ENCODE measurements at places on chromosomes 4 and X.
A peak's percentile ranks its signal among the peaks of the same experiment; 100 is the strongest.

DNA sequence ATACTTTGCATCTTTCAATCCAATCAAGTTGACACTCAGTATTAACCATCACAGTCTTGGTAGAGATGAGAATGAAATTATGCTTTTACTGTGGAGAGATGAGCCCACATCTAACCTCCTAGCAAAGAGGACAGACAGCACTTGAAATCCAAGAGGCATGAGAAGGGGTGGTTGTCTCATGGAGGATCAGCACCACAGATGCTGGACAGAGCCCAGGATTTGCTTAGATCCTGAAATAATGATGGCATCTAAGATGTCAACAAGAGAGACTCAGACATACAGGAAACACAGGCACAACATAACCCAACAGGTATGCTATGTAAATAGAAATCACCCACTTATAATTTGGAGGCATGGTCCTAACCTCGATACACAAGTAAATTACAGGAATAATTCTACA is 74.3 kb upstream of the VCX2 start:
- no peaks in the 10 kb centered on the region for H3K4me1 ChIP-seq
- H3K27me3 ChIP-seq: no peaks in the 10 kb centered on the region
- no peaks in the 10 kb centered on the region for H3K36me3 ChIP-seq
- no peak overlapping the region for H3K4me3 ChIP-seq
- no peak overlapping the region for H3K27ac ChIP-seq

DNA sequence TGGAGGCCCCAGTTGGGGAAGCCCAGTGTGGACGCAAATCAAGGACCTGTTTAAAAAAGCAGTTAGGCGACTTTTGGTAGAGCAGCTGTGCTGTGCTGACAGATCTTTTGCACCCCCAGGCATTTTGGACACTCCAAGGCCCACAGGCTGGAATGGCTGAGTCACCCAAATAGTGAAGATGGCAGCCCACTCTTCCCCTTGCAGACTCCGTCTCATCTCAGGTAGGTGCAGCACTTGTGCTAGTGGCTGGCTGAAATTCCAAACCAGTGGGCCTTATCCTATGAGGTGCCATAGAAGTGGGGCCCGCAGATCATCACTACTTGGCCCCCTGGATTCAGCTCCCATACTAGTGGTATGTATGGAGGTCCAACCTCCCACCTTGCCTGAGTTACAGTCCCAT is 42.8 kb downstream of the CPXCR1 start:
- no peak overlapping the region for H3K4me3 ChIP-seq
- no peaks in the 10 kb centered on the region for H3K27me3 ChIP-seq
- H3K36me3 ChIP-seq: no peaks in the 10 kb centered on the region
- no peak overlapping the region for H3K27ac ChIP-seq

DNA sequence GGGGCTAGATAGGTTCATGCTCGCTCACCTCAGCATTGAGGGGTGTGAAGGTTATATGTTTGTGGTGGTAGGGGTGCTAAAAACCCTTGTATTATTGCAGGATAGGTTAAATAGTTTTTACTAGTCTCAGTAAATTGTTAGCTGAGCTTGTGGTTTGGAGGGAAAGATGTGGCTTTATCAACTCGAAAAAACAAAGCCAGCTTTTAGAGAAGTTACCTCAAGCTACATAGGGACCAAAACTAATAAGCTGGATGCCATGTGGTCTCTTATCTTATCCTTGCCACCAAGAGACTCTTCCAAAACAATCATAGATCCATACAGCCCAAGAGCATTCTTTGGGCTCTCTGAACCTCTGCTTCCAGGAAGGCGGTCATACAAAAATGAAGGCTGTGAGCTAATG is 29.2 kb downstream of the MSN start:
- no peak for DNase-seq
- H3K27me3 ChIP-seq: no peaks in the 10 kb centered on the region
- H3K4me3 ChIP-seq: no peak overlapping the region
- H3K36me3 ChIP-seq: no peaks in the 10 kb centered on the region

DNA sequence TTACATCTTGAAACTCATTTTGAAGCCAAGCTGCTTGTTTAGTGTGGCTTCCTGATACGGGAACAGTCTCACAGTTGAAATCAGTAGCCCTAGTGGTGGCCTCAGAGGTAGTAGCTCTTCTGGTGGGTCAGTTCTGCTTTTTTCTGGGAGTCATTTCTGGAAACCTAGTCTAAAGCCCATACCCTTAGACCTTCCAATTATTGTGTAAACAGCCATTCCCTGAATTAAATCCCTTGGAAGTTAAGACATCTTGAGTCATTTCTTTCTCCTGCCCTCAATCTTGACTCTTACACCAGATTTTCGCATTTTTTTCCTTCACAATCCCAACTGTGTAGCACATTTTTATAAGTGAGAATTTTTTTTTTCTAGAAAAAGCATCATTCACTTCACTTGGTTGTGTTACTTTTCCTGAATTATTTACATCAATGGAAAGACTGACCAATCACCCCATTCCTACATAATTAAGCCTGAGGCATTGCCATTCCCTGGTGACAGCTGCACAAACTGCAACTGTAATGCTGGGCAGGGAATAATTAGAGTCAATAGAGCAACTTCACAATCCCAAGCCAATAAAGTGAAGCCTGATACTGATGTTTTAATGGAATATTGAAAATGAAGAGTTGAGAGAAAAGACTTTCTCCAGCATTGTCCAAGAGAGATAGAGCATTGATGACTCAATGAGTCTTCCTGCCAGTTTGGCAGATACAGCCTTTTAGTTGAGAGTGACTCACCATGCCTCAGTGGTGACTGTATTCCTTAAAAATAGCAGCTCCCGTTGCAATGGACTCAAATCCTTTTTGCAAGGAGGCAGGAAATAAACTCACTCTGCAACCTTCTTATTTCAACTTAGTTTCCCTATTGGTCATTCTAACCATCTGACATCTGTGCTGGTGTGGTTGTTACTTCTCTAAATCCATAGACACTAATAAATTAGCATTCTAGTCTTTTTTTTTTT is 13.0 kb upstream of the SEPSECS start:
- H3K36me3 ChIP-seq: no peaks in the 10 kb centered on the region
- H3K27ac ChIP-seq: no peak overlapping the region
- no peak overlapping the region for H3K4me3 ChIP-seq

DNA sequence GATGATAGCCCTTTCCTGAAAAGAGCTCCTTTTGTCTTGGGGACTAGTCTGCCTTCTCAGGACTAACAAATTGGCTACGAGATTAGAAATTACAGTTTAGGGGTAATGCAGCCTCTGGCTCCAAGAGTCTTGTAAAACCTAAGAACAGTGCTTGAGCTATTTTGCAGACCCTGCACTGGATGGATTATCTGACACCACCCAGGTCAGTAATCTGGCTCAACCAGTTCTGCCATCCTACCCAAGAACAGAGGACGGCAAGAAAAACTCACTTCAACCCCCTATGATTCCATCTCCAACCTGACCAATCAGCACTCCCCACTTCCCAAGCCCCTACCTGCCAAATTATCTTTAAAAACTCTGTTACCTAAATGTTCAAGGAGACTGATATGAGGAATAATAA is 225.1 kb downstream of the FAM47A start:
- H3K27ac ChIP-seq: no peak overlapping the region
- H3K4me3 ChIP-seq: no peak overlapping the region
- H3K27me3 ChIP-seq: no peaks in the 10 kb centered on the region
- H3K36me3 ChIP-seq: no peaks in the 10 kb centered on the region
- H3K4me1 ChIP-seq: peaks cover 25% of the 10 kb centered on the region
- no peak for DNase-seq

DNA sequence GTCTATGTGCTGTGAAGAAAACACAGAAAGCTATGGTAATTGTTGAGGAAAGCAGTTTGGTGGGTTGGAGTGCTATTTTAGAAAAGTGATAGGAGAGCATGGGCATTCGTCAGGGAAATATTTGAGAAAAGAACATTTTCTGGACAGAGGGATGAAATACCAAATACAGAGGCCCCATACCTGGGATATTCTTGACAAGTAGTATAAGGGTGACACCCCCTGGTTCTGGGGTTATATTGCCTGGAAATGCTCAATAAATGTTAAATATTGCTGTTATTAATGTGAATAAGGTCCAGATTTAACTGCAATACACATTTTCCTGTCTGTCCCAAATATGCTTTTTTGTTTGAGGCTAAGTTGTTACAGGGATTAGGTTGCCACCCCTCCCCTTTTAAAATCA is 42.9 kb downstream of the WWC2 start:
- H3K27me3 ChIP-seq: no peaks in the 10 kb centered on the region
- H3K4me3 ChIP-seq: no peak overlapping the region
- no peaks in the 10 kb centered on the region for H3K36me3 ChIP-seq
- no peak for DNase-seq
- H3K27ac ChIP-seq: no peak overlapping the region

DNA sequence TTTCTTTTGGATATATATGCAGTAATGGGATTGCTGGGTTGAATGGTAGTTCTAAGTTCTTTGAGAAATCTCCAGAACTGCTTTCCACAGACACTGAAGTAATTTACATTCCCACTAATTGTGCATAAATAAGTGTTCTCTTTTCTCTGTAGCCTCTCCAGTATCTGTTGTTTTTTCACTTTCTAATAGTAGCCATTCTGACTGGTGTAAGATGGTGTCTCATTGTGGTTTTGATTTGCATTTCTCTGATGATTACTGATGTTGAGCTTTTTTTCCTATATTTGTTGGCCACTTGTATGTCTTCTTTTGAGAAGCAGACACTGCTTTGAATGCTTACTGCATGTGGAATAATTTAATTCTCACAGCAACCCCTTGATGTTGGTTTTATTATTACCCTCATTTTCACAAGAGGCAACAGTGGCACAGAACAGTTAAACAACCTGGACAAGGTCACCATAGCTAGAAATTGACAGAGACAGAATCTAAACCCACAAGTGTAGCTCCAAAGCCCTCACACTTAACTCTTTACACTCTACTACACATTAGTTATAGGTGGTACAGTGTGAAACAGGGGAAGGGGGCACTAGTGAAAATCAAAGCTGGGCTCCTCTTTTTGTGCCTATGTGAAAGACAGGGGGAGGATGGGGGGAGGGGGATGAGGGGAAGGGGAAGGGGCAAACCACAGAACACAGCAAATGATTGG is 96.1 kb downstream of the REELD1 start:
- no peak overlapping the region for H3K4me3 ChIP-seq
- H3K27ac ChIP-seq: no peak overlapping the region
- DNase-seq: no peak
- no peaks in the 10 kb centered on the region for H3K4me1 ChIP-seq

DNA sequence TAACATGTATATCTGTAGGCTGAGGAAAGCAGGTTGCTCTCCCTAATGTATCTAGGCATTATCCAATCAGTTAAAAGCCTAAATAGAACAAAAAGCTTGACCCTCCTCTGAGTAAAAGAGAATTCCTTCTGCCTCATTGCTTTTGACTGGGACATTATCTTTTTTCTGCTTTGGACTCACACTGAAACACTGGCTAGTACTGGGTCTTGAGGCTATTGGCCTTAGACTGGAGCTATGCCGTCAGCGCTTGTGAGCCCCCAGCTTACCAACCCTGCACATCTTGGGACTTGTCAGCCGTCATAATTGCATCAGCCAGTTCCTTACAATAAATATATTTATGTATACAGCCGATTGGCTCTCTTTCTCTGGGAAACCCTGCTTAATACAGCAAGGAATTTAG is 206.8 kb upstream of the ARHGAP24 start:
- no peak overlapping the region for H3K4me3 ChIP-seq
- H3K27me3 ChIP-seq: no peaks in the 10 kb centered on the region
- H3K4me1 ChIP-seq: peaks cover 17% of the 10 kb centered on the region
- DNase-seq: peak; percentile 78

GRCh38 chr4:38085751-38086150 is 125.6 kb downstream of the PTTG2 start:
- no peak overlapping the region for H3K27ac ChIP-seq
- H3K4me1 ChIP-seq: peaks cover 12% of the 10 kb centered on the region
- H3K4me3 ChIP-seq: no peak overlapping the region
- DNase-seq: no peak
- H3K27me3 ChIP-seq: no peaks in the 10 kb centered on the region

DNA sequence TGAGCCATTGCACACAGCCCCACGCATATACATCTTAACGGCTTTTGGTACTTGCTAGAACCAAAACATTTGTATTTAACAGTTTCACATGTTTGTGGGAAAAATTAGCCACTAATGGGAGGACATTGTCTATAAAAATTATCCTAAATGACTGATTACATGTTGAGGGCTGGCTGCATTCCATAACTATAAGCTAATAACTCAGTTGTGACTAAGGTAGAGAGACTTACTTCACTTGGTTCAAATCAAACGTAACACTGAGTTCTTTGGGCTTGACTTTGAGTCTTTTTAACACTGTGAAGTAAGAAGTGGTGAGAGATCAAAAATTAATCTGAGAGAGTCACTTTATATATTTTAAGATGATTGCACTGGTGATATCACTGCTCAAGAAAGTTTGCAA is 47.9 kb upstream of the PGRMC2 start:
- no peaks in the 10 kb centered on the region for H3K27me3 ChIP-seq
- DNase-seq: no peak
- H3K4me3 ChIP-seq: no peak overlapping the region
- H3K4me1 ChIP-seq: no peaks in the 10 kb centered on the region

- no peaks in the 10 kb centered on the region for H3K27me3 ChIP-seq
- H3K4me1 ChIP-seq: no peaks in the 10 kb centered on the region
- H3K27ac ChIP-seq: no peak overlapping the region
Measured at GRCh38 chr4:142081025-142081424, 444.6 kb downstream of the IL15 start.

GRCh38 chr4:56681158-56681852 is at the start of gene HOPX:
Gene HOPX (minus strand): TSS chr4:56681296. CDS start chr4:56657816, 23,480 bp downstream.
- no peak within 1 kb of the TSS for H3K4me3 ChIP-seq
- H3K27me3 ChIP-seq: no peaks in the 10 kb centered on the region
- H3K4me1 ChIP-seq: peaks cover 21% of the 10 kb centered on the region
- no peak within 1 kb of the TSS for H3K27ac ChIP-seq

DNA sequence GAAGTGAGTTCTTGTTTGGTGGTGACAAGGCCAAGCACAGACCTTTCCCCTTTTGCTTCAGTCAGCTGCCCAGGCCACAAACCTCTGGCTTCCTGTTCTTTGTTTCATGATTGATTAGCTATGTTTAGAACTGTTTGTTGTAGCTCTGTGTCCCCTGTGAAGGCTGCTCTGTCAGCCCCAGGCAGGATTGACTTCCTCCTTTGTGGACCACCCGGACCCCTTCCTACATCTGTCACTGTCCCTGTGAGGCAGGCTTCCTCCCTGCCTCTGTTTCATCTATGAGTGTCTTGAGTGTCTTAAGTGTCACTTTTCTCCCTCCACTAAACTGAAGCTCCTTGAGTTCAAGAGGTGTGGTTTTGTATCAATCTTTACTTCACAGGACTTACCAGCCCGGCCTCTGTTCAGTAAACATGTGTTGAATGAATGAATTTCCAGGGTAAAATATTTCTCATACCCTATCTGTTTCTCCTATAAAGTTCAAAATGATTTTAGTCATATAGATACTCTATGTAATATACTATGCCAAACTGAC is 83.5 kb downstream of the ZNF674 start:
- H3K4me3 ChIP-seq: no peak overlapping the region
- DNase-seq: no peak
- H3K27ac ChIP-seq: no peak overlapping the region
- no peaks in the 10 kb centered on the region for H3K27me3 ChIP-seq
- H3K4me1 ChIP-seq: no peaks in the 10 kb centered on the region

GRCh38 chr4:176533159-176533558 is 213.4 kb downstream of the SPCS3 start:
- H3K27ac ChIP-seq: no peak overlapping the region
- H3K4me1 ChIP-seq: no peaks in the 10 kb centered on the region
- no peak for DNase-seq
- H3K4me3 ChIP-seq: no peak overlapping the region

All from neural progenitor cell (in vitro differentiated cells).